ENCODE measurements at places on chromosomes 4 and X.

- DNase-seq, result no peak
Observed at GRCh38 chr4:33785843-33786242, 2458.5 kb downstream of the ARAP2 start.

- no peak for DNase-seq
Observed at GRCh38 chrX:22196149-22196548, 76.6 kb upstream of the CBLL2 start.

- DNase-seq, result no peak
Observed at GRCh38 chr4:78222575-78223186, 165.6 kb downstream of the FRAS1 start.

DNA sequence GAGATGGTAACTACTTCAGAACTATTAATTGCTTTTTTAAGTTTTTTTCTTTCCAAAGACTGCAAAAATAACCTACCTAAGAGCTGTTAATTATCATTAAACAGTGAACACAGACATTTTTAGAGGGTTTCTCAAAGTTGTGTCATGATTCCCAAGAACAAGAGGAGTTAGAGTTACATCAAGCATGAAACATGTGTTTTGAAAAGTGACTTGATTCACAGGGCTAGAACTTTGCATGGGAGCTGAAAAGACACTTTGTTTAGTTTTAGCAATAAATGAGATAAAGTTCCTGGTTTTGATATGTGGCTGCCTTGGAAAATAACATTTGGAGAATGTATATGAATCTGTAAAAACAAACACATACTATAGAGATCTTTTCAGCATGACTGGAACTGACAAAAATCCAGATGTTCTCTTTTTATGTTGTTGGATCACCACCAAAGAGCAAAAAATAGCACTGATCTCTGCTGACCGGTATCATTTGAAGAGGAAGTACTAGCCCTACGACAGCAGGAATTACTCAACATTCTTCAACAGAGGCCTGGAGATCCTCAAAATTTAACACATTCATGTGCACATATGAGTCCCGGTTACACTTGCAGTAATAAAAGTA, 173.0 kb upstream of the PCDH18 start:
- DNase-seq, result peak; percentile 72

- DNase-seq, result no peak
Observed at GRCh38 chr4:156886481-156886880, 85.1 kb downstream of the PDGFC start.

GRCh38 chr4:57070461-57070860, 39.7 kb downstream of the IGFBP7 start:
- DNase-seq, result no peak

GRCh38 chr4:184388106-184388505, 86.2 kb downstream of the IRF2 start:
- DNase-seq, result no peak

- DNase-seq, result no peak
Observed at GRCh38 chr4:173273941-173274340, 60.2 kb downstream of the HMGB2 start.

DNA sequence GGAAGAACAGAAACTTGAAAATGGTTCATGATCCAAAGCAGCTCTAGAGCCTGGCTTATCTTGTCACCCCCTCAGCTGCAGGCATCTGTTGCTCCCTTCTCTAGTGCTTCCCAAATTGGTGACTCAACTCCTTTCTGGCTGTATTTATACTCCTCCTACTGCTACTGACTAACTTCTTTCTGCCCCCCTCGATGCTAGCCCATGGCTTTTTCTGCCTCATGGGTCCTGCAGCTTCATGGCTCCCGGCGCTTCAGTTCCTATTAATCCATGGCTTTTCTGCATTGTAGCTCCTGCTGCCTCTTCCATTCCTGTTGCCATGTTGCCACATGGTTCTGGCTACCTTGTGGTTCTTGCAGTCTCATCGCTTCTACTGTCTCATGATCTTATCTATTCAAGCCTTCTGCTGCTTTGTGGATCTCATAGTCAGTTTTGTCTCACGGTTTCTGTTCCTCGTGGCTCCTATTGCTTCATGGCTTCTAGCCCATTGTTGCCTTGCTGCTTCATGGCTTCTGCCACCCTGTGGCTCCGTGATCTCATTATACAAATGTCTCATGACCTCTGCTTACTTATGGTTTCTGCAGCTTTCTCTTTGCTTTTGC, 48.1 kb downstream of the SMC1A start:
- DNase-seq, result no peak

GRCh38 chr4:79250887-79251286, 75.0 kb downstream of the NAA11 start:
- DNase-seq, result no peak

- no peak for DNase-seq
Observed at GRCh38 chrX:130082244-130083106, 27.8 kb downstream of the ELF4 start.

GRCh38 chr4:87704001-87704400, 53.9 kb downstream of the DMP1 start:
- DNase-seq, result no peak

- no peak for DNase-seq
Observed at GRCh38 chr4:104750008-104750407, 255.3 kb upstream of the CXXC4 start.

GRCh38 chr4:56026596-56026995, 77.9 kb downstream of the CEP135 start:
- no peak for DNase-seq

DNA sequence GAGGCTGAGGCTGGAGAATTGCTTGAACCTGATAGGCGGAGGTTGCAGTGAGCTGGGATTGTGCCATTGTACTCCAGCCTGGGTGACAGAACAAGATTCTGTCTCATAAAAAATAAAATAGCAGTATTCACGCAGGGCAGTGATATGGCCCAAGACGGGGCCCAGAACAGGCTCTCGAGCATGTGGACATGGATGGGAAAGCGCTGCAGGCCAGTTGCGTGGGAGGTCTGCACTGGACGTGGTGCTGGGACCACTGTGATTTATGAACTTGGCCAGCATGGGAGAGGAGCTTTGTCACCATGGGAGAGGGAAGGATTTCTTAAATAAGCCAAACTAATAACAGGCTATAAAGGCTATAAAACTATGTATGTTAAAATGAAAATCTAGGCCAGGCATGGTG, 51.6 kb downstream of the NSD2 start:
- no peak for DNase-seq

GRCh38 chr4:154807042-154807630, 26.1 kb downstream of the RBM46 start:
- no peak for DNase-seq

DNA sequence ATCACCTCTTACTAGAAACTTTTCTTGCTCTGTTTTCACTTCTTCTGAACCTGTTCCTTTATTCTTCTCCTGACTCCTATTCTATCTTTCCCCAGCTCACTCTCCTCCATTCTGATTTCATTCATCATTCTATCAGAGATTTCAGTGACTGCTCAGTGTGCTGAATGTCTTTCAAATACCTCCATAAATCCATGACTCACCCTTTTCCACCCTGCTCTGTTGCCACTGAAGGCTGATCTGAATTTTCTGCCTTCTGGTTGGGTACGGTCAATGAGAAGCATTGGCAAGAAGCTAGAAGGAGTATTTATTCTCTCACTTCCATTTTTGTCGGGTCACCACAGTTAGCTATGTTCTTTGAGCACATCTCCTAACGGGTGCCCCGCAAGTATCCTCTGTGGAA, 265.9 kb downstream of the CBLL2 start:
- DNase-seq, result no peak

DNA sequence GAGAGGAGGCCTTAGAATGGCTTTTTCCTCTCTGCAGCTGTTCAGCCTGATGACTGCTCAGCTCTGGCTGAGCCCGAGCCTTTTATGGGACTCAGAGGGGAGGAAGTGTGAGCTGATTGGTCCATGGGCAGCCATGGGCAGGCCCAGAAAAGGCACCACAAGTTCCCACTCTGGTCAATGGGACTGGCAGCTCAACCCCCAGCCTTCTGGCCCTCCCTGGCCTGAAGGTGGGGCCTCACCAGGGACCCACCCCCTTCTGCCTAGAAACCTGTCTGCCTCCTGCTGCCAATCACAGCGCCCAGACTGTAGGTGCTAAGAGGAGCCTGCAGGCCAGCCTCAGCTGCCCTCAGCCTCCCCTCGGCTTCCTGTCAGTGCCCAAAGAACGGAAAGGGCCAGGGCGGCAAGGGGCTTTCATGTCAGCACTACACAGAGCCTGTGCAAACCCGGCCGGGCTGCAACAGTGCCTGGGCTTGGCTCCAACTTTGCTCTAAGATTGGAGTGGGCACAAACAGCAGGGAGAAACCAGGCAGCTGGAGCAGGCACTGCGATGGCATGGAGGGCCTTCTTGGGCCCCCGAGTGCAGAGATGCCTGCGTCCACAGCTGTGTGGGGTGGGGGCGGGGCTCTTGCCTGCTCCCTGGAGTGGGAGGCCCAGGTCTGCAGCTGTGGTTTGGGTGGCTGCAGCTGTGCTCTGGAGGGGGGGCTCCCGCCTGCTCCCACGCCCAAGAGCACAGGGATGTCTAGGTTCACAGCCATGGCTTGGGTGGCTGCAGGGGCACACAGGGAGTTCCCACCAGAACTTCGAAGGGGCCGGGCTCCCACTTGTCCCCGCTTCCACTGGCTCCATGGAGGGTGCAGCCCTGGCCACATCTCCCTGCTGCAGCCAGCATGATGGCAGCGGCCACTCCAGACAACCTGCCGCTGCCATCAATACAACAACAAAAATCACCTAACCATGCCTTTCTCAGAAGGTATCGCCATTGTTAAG, 92.6 kb downstream of the NXF2 start:
- DNase-seq, result no peak

GRCh38 chrX:44291468-44292092, 51.9 kb downstream of the EFHC2 start:
- DNase-seq, result no peak

- DNase-seq, result no peak
Observed at GRCh38 chr4:24736066-24736465, 59.3 kb upstream of the SOD3 start.

- no peak for DNase-seq
Observed at GRCh38 chr4:106062452-106062875, 167.2 kb downstream of the NPNT start.

- no peak for DNase-seq
Observed at GRCh38 chrX:45479196-45479834, 278.6 kb upstream of the DIPK2B start.

All from right renal cortex interstitium (tissue), 3 donors.